Temporal lobe (tissue), 4 donors: ENCODE measurements at places on chromosomes 6 and 20. TPM values are rescaled to one million over a fixed set of nuclear protein-coding genes. Genes with fewer than 3 reads are reported as not detected.

Gene ANGPT4
- total RNA-seq = not detected

Gene SGK2
- total RNA-seq = 0.74 TPM

Gene HLA-G
- total RNA-seq = not detected

Gene SPATS1
- total RNA-seq = not detected

Gene SLC18B1
- 10.8 TPM for total RNA-seq

Gene HLA-DQA2
- not detected for total RNA-seq
